ENCODE measurements at places on chromosomes 16 and 17. TPM values are rescaled to one million over a fixed set of nuclear protein-coding genes. Genes with fewer than 3 reads are reported as not detected.
A peak's percentile ranks its signal among the peaks of the same experiment; 100 is the strongest.

DNA sequence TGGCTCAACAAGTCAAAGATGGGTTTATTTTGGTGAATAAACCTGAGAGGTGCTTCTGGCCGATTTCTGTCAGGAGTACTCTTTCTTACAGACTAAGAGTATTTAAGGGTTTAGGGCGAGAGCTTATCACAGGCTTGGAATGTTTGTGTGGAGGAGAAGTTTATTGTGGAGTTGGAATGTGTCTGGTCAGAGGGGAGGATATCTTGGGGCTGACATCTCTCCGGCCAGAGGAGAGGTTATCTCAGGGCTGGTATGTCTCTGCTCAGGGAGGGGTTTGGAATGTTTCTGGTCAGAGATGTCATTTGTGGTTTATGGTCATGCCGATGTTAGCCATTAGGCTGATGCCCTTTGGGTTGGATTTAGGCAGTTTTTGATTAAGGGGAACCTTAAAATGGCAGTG lies 236.4 kb upstream of the EEF2KMT start:
- DNase-seq = no peak

- peak; percentile 73 for DNase-seq
Observed at GRCh38 chr17:31486351-31487062, 95.0 kb downstream of the RAB11FIP4 start.

GRCh38 chr17:35931794-35932425 lies 1.3 kb upstream of the RDM1 start:
- DNase-seq = no peak

DNA sequence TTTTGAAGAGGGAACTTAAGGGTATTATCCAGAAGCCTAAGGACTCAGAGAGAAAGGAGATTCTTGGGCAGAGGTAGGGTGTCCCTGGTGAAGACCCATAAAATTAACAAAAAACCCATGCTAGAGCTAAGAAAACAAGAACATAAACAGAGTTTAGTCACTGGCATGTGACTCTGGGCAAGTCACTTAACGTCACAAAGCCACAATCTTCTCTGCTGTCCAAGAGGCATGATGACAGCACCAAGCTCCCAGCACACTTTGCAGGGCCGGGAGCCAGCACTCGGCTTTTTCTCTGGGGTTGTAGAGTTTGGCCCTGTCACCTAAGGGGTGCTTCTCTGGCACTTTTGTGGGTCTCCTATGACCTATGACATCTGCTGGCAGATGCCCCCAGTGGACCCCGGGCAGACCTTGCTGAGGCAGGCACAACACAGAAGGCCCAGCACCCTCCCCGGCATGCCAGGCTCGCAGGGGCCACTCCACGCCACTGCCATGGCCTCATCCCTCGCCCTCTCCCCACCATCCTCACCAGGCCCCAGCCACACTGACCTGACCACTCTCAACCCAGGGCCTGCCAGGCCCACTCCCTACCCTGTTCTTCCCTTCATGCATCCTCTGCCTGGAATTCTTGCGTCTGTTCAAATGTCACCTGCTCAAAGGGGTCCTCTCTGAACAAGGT lies 69.8 kb downstream of the DYNLRB2 start:
- DNase-seq = no peak

- DNase-seq = no peak
Observed at GRCh38 chr16:72255786-72256185, 83.8 kb upstream of the PMFBP1 start.

DNA sequence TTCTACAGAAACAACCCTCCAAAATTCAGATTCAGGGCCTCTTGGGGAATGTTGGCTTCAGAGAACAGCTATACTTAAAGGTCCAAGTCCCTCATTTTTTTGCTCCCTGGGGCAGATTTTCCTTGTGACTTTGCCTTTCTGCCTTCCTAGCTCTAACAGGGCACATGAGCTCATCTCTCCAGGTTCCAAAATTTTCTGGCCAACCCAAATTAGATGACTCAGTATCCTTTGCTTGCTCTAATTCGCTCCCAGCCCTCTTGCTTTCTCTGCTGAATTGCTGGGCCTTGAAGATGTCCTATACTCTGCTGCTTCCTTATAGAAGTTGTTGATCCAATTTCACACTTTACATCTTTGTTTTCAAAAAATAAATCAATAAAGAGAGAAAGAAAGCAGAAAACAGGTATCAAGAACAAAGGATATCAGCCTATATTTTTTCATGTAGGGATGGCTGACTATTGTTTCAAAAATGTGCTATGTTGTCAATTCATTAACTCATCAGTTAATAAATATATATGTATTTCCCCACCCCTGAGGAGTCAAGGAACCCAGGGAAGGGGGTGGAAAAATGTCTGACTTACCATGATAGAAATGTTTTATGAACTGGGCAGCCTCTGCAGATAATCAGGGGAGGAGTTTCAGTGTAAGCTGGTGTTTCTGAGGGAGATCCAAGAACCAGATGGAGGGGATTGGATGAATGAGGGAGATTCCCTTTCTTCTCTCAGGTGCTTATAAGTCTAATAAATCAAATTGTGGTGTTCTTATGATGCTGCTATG lies 1.0 kb upstream of the KRTAP4-2 start:
- no peak for DNase-seq

- no peak for DNase-seq
Observed at GRCh38 chr16:85157813-85158742, 45.8 kb upstream of the CIBAR2 start.

- DNase-seq = no peak
Observed at GRCh38 chr17:19996086-19996485, 13.1 kb upstream of the SPECC1 start.

GRCh38 chr17:77968788-77969187 lies 10.3 kb downstream of the TNRC6C start:
- DNase-seq = no peak

- no peak for DNase-seq
Observed at GRCh38 chr17:11889266-11889665, 108.0 kb downstream of the ZNF18 start.

GRCh38 chr17:77326076-77326591 lies 185.4 kb downstream of the SEC14L1 start:
- DNase-seq = no peak

DNA sequence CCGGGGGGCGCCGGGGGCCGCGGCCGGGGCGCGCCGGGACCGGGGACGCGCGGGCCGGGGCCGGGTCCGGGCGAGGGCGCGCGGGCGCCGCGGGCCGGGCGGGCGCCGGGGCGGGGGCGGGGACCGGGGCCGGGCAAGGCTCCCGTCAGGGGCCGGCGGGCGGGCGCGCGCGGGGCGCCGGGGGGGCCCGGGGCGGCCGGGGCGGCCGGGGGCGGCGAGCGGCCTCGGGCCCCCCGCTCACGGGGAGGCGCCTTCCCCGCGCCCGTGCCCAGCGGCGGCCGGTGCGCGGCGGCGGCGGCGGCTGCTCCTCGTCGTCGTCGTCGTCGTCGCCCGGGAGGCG lies 563 bp downstream of the ZCCHC14 start:
- no peak for DNase-seq

GRCh38 chr17:81558115-81558468 lies 5.9 kb upstream of the FAAP100 start:
- DNase-seq = no peak

DNA sequence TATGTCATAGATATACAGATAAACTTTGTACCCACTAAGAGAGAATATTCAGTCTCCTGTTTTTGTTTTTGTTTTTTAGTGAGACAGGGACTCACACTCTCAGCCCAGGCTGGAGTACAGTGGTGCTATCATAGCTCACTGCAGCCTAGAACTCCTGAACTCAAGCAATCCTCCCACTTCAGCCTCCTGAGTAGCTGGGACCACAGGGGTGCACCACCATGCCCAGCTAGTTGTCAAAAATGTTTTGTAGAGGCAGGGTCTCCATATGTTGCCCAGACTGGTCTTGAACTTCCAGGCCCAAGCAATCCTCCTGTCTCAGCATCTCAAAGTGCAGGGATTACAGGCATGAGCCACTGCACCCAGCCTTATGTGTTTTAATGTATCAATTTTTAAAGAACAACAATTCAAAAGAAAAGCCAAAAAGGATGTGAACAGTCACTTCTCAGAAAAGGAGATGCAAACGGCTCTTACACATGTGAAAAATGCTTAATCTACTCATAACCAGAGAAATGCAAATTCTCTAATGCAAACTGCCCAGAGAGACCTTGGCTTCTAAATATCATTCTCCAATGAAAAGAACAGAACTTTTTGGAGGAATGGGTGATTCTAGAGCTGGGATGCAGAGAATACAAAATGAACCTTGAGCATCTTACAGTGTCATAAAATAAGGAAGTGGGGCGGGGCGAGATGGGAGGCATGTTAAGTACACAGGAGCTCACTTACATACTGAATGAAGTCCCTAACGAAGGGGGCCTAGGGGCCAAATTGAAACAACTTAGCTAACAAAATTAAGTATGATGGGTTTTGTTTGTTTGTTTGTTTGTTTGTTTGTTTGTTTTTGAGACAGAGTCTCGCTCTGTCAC lies 7.3 kb upstream of the CMTM3 start:
- no peak for DNase-seq

DNA sequence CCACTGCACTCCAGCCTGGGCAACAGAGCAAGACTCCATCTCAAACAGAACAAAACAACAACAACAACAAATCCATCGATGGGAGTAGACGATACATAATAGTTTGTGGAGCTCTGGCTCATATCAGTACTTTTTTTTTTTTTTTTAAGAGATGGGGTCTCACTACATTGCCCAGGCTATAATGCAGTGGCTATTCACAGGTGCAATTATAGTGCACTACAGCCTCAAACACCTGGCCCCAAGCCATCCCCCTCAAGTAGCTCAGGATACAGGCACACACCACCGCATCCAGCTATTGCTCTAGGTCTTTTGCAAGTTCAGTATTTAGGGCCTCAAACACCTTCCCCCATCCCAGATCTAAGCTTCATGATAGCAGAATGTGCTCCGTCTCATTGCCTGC lies 110.6 kb downstream of the KATNIP start:
- DNase-seq = no peak

DNA sequence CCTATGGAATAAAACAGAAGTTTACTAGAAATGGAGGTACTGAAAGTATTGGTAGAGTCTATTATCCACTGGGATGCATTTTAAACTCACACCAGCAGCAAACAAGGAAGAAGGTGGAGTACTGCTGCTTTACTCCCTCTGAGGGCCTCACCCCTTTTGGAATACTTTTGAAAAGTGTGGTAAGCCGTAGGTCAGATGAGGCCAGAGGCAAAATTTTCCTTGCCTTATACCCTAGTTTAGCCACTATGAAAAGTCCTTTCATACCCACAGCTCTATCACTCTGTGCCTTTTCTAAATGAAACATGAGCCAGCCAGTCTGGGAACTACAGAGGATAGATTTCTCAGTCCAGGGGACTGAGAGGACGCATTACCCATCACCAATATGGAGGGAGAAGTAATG lies 14.0 kb downstream of the GDE1 start:
- no peak for DNase-seq

DNA sequence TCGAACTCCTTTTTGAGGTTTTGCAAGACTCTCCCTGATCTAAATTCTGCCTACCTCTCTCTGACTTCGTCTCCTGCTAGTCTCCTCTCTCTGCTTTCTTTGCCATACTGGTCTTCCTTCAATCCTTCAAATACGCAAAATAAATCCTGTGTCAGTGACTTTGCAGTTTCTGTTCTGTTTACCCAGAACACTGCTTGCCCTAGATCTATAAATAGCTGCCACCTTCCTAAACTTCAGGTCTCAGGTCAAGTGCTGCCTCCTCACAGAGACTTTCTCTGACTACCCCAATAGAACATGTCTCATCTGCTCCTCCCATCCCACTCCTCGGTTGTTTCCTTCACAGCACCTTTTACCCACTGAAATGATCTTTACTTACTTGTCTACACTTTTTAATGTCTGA lies 78.9 kb downstream of the TRIM37 start:
- DNase-seq = no peak

DNA sequence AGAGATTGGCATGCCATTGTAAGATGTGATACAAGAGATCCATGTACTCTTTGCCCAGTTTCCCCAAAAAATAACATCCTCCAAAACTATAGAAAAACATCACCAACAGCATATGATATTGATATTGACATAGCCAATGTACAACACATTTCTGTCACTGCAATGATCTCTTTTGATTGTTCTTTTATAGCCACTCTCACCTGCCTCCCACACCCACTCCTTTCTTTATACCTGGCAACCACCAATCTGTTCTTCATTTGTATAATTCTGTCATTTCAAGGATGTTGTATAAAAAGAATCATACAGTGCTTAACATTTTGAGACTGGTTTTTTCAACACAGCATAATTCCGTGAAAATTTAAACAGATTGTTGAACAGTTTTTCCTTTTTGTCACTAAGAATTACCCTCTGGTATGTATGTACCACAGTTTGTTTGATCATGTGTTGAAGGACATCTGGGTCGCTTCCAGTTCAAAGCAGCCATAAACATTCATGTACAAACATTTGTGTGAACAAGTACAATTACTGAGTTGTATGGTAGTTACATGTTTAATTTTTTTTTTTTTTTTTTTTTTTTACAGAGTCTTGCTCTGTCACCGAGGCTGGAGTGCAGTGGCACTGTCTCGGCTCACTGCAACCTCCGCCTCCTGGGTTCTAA lies 9.9 kb downstream of the KRTAP9-1 start:
- no peak for DNase-seq

- peak; percentile 75 for DNase-seq
Observed at GRCh38 chr16:4800290-4801041, 2.0 kb downstream of the ROGDI start.

GRCh38 chr16:84593825-84594724 lies 23.8 kb downstream of the COTL1 start:
- DNase-seq = peak; percentile 84

DNA sequence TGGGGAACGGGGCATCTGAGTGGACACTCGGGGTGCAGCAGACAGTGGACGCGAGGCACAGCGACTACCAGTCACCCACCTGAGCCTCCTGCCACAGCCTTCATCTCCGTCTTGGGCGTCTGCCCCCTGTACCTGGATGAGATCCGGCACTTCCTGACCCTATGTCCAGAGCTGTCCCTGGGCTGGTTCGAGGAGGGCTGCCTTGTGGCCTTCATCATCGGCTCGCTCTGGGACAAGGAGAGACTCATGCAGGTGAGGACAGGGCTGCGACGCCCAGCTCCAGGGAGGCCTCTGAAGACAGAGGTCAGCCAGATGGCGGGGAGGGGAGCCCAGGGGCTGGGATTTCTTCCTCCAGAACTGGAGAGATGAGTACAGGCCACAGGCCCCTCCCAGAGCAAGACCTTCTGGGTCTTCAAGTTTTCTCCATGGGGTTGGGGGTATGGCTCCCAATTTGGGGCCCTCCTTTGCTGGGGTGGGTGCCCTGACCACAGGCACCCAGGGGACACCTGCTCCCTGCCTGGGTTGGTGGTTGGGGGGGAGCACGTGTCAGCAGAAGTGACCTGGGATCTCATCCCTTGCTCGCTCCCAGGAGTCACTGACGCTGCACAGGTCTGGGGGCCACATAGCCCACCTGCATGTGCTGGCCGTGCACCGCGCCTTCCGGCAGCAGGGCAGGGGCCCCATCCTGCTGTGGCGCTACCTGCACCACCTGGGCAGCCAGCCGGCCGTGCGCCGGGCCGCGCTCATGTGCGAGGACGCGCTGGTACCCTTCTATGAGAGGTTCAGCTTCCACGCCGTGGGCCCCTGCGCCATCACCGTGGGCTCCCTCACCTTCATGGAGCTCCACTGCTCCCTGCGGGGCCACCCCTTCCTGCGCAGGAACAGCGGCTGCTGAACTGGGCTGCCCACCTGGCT lies 1.9 kb downstream of the AANAT start:
- DNase-seq = no peak

- DNase-seq = no peak
Observed at GRCh38 chr17:61464843-61465180, 12.6 kb downstream of the TBX4 start.

Gene ADAM11
- not detected for total RNA-seq

Gene SLC5A10
- total RNA-seq = not detected

Gene ENPP7
- total RNA-seq = not detected

Gene USP32
- 12.3 TPM for total RNA-seq

Gene ANKRD40CL
- total RNA-seq = 2.8 TPM

Gene PITPNM3
- 19.3 TPM for total RNA-seq

Gene SLC47A1
- 0.29 TPM for total RNA-seq

Gene PALB2
- 19.9 TPM for total RNA-seq

Gene SPN
- 2.0 TPM for total RNA-seq

Gene TBX2
- 22.3 TPM for total RNA-seq

Gene DDX52
- total RNA-seq = 29.6 TPM

Data from stomach (tissue), 19 donors.